ENCODE measurements at places on chromosomes 2 and 18.

DNA sequence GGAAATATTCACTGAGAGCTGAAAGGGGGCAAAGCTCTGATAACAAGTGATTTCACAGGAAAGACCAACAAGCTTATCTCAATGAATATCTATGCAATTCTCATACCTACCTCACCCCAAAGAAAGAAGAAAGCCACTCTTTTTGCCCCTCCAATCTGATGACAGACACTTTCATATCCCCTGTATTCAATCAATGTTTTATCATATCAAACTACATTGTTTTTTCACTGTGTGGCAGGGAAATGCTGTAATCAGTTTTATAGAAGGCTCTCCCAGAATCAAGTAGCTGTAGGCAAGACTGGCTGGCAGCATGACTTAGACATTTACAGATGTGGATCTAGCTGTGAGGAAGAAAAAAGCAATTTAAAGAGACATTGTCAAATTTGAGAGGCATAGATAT, 81.3 kb upstream of the PIK3C3 start:
- DNase-seq, result no peak

- no peak for DNase-seq
Observed at GRCh38 chr2:48221846-48222516, 308.0 kb upstream of the STON1 start.

DNA sequence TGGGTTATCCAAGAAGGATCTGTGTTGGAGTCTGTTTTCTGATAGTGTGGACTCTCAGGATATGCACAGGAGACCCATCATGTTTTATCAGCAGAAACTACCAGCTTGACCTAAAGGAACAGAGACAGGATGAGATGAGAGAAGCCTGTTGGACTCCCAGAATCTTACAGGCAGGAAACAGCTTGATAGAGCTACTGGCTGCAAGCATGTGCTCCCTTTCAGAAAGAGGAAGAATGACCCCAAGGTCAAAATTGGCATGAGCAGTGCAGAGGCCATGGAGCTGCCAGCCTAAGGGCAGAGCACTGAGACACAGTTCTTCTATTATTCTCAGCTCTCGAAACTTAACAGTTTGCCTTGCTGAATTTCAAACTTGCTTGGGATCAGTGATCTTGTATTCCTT, 135.2 kb upstream of the NFATC1 start:
- no peak for DNase-seq

DNA sequence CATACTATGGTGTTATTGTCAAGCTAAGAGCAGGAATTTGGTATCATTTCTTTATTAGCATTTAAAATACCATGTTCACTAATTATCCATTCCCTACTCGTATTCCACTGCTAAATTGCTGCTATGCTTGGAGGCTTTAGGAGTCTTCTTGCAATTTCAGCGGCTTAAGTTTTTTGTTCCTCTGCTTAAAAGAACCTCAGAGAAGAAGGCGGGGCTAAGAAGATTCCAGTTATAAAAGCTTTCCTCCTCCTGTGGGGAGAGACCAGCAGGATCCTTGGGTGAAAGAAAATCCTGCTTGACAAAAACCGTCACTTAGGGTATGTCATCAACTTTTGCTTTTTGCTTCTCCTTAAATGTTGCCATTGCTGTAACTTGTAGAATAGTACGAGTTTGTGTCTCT, at the start of gene TRPM8:
TSS of gene TRPM8 (plus strand) at position 258 of the 400 bp plus-strand sequence. CDS start 9,165 bp downstream, outside the sequence.
- DNase-seq, result no peak

DNA sequence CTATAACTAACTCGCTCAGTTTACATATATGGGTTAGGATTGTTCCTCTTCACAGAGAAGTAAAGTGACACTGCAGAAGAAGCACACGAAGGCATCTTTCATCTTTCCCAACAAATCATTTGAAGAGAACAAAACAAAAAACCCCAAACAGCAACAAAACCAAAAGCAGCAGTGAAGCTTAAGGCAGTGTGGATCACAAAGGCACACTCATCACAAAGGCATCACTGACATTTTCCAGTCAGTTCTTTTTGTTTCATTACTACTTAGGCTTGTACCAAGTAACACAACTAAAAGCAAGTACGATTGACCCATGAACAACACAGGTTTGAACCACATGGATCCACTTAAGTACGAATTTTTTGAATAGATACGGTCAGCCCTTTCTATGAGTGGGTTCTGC, 75.7 kb downstream of the RNF152 start:
- no peak for DNase-seq

DNA sequence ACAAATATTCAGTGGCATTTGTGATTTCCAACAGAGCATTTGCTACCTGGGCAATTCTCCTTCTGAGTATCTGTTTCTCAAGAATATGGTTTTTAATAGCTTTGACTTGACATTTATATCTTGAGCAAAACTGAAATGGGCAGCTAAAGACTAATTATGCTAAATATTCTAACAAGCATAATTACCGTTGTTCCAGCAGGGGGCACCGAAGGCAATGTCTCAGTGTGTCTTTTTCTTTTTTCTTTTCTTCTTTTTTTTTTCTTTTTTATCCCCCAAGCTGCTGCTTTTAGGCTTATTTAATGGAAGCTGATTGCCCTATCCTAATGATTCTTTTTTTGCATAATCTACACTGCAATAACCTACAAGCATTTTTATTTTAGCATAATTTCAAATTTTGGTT, 138.9 kb upstream of the NABP1 start:
- DNase-seq, result no peak

- DNase-seq, result no peak
Observed at GRCh38 chr2:220678943-220679342, 893.2 kb downstream of the EPHA4 start.

GRCh38 chr18:9628984-9629383, 14.6 kb upstream of the PPP4R1 start:
- no peak for DNase-seq

- DNase-seq, result peak; percentile 3
Observed at GRCh38 chr2:3575534-3576262, 638 bp downstream of the RPS7 start.

DNA sequence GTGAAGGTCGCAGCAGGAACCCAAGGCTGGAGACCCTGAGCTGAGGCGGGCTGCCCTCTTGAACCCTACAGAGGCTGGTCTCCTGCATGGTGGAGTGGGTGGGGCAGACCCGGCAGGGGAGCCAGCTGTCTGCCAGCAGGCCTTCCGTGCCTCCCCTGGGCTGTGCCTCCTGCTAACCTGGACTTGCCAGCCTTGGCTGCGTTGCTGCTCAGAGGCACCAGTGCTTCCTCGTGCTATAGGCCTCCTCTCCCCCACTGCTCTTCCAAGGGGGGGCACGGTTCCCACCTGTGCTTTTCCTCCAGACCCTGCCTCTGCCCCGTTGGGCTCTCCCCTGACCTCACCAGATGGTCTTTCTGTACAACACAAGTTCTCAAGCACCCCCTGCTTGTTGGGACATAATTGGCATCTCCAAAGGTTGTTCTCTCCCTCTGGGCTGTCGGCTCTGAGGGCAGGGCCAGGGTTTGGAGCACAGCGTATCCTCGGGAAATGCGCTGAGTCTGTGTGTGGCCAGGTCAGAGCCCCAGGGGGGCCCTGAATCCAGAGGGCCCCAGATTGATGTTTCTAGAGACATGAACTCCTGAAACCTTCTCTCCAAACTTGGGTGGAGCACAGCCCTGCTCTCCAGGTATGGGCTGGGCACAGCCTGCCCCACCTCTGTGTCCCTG, 6.7 kb downstream of the ARHGEF4 start:
- no peak for DNase-seq

GRCh38 chr2:22894761-22895160, 490.2 kb upstream of the KLHL29 start:
- no peak for DNase-seq

GRCh38 chr2:84302513-84303412, 156.3 kb downstream of the SUCLG1 start:
- peak; percentile 33 for DNase-seq

- no peak for DNase-seq
Observed at GRCh38 chr18:53543711-53544110, 680.8 kb downstream of the MBD2 start.

GRCh38 chr2:239533569-239534316, 132.9 kb upstream of the HDAC4 start:
- no peak for DNase-seq

DNA sequence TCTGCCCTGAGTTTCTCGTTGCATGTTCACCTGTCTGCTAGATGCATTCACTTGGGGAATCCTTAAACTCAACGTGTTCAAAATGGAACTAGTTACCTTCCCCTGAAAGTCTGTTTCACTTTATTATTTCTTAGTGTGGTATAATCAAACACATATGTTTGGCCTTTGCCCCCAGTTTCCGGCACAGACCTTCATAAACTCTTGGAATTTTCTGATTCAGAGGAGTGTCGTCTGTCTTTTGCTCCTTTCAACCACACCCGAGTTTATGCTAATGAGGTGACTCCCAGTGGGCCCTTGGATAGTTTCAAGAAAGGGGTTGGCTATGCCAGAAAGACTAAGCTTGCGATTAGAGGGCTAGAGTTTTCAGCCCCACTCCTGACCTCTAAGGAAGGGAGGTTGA, 198.9 kb downstream of the CDCA7 start:
- no peak for DNase-seq

DNA sequence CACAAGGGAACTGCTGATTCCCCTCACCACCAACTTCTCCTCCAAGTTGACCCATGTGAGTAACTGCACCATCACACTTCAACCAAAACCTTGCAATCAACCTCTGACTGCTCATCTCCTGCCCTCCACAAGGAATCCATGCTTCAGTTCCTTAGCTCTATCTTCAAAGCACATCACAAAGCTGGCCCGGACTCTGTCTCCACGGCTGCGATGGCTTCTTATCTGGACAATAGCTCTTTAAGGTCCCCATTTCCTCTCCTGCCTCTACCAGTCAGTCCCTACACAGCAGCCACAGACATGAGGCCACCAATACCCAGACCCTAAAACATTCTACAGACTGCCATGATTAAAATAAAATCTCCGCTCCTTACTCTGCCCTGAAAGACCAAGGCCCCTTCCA, 25.7 kb downstream of the MBOAT2 start:
- DNase-seq, result no peak

DNA sequence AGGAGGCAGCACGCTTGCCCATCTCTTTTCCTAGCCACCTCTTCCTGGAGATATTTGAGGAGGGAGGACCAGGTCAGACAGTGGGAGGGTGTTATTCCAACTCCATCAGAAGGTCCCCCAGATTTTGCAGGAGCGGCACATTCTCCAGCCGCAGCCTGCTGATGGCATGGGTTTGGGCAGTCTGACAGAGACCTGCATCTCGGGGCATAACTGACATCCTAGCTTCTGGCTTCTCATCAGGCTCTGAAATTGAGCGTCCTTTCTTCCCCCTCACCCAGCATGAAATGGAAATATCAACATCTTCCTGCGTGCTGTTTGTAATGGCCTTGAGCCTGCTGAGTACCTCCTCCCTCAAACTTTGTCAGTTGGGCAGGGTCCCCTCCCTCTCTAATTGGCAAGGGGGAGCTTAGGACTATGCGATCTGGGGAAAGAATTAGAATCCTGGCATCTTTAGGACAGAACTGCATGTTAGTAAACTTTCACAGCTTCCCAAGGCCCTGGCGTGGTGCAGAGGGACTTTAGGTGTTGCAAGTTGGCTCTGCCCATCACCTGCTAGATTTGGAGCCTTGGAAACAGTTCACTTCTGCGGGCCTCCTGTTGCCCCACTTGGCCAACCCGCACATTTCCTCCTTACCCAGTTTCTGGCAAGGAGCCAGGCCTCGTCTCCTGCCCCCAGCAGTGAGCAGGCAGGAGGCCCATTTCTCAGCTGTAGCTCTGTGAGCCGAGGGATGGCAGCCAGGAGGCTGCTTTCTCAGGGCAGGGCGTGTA, 2.2 kb downstream of the ITM2C start:
- peak; percentile 13 for DNase-seq

GRCh38 chr2:161111531-161111930, 48.7 kb upstream of the TANK start:
- DNase-seq, result no peak

DNA sequence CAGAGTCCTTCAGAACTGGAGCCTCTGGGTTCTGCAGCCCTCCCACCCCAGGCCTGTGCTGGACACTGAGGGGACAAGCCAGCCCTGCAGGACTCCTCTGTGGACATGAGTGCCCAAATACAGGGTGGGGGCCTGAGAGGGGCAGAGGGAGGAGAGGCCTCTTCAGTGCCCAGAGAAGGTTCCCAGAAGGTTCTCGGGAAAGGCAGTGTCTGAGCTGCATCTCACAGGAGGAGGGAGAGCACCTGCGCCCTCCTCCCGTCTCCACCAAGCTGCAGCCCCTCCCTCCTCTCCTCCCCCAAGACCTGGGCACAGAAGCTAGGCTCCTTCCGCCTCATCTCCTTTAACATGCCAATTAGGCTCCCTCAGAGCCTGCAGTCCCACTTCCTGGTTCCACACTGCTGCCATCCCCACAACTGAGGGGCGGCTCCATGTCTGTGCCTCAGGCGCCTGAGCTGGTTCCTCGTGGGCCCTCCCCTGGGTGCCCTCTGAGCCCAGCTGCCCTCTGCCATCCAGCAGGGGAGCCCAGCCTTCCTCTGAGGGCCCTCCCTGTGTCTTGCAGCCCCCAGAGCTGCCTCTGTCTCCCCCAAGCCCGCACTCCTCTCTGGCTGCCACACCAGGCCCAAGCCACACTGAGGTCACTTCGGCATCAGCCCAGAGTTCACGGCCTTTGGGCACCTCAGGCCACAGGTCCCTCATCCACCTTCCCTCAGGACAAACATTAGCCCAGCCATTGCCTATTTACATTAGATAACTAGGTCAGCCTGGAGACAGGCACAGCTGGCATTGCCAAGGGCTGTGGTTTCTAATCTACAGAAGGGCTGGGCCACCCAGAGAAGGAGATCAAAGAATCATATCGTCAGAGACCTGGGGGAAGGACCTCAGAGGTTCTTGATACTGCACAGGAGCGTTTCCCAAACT, 28.9 kb downstream of the KCNK3 start:
- DNase-seq, result no peak

DNA sequence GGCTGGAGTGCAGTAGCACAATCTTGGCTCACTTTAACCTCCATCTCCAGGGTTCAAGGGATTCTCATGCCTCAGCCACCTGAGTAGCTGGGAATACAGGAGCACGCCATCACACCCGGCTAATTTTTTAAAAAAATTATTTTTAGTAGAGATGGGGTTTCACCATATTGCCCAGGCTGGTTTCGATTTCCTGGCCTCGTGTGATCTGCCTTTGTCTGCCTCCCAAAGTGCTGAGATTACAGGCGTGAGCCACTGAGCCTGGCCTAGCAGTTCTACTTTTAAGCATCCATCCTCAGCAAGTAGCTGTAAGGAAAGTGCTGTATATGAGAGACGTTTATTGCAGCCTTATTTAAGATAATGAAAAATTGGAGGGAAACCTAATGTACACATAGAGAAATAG, 79.7 kb downstream of the ZDBF2 start:
- no peak for DNase-seq

GRCh38 chr18:70021498-70021897, 73.8 kb upstream of the CD226 start:
- no peak for DNase-seq

DNA sequence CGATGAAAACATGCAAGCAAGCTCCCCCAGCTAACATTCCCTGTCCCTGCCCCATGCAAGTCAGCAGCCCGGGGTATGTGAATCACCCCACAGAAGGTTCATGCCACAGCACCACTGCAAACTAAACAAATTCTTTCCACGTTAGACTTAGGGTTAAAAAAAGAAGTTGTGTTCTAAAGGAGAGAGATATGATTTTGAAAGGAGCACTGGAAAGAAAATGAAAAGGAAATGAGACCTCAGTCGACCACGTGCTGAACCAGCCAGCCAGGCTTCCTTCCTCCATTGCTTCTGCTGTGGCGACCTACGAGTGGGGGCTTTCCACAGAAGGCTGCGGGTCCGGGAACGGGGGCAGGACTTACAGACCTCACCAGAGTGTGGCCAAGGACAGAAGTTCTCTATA, 52.0 kb downstream of the ARL4C start:
- DNase-seq, result peak; percentile 47

GRCh38 chr2:222577341-222577740, 78.6 kb downstream of the FARSB start:
- no peak for DNase-seq

GRCh38 chr2:27717070-27717795, 53.5 kb downstream of the SLC4A1AP start:
- peak; percentile 84 for DNase-seq

Data from inflammatory macrophage (primary cell).